ENCODE measurements at places on chromosomes 1 and 21.

- DNase-seq, result no peak
Measured at GRCh38 chr1:57281324-57281723, 142.5 kb downstream of the DAB1 start.

DNA sequence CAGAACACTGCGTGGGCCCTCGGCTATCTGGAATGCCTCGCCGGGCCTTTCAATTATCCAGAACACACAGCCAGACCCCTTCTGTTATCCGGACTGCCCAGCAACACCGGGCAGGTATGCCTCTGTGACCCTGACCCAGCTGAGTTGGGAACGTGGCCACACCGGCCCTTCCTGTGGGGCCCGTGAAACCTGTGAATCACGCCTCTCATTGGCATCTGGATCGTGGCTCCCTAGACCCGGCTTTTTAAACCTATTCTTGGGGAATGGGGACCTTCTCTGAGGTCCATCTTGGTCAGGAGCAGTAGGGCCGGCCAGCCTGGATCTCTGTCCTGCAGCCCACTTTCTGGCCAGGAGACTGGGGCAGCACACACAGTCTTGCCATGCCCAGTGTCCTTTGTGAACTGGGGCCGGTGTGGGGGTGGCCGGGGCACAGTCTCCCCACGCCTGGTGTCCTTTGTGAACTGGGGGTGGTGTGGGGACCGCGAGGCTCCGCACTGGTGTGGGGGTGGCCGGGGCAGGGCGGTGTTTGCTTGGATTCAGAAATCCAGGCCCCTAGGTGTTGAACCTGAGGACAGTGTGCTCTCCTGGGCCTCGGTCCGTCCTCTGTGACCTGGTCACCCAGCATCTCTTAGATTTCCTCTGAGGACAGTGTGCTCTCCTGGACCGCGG, 11.1 kb downstream of the COL18A1 start:
- DNase-seq, result no peak

GRCh38 chr21:38765056-38765455, 40.7 kb upstream of the ETS2 start:
- no peak for DNase-seq

GRCh38 chr1:27609618-27610240, 5.8 kb upstream of the AHDC1 start:
- no peak for DNase-seq

DNA sequence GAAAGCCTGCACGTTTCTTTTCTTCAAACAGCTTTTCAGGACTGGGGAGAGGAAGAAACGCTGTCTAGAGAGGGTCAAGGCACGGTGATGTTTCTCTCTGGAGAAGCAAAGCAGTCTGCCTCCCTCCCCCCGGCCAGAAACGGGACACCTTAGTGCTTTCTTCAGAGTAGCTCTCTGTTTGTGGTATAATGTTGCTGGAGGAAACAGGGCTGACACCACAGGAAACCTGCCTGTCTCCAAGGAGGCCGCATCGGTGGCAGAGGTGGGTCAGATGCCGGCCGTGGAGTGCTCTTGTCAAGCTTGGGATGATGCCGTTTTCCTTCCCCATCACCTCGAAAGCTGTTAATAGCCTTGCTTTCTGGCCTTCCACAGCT, 139.4 kb downstream of the DHRS3 start:
- no peak for DNase-seq

- no peak for DNase-seq
Measured at GRCh38 chr1:230313453-230314141, 112.5 kb downstream of the PGBD5 start.

DNA sequence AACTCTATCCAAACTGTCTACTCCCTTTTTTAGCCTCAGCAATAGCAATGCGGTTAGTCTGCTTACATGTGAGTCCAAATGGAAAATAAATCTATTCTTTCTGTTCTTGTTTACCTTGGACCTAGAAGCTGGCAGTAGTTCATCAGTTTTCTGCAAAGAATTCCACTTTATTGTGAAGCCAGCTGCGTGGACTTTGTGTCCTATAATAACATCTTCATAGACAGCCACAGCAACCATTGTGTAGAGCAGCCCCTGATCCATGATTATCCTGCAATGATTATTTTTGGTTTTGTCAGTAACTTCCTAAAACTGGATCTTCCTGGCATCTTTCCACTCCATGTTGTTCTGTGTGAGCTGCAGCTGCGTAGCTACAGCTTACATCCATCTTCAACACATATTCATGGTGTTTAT, 408.7 kb downstream of the NUF2 start:
- no peak for DNase-seq

DNA sequence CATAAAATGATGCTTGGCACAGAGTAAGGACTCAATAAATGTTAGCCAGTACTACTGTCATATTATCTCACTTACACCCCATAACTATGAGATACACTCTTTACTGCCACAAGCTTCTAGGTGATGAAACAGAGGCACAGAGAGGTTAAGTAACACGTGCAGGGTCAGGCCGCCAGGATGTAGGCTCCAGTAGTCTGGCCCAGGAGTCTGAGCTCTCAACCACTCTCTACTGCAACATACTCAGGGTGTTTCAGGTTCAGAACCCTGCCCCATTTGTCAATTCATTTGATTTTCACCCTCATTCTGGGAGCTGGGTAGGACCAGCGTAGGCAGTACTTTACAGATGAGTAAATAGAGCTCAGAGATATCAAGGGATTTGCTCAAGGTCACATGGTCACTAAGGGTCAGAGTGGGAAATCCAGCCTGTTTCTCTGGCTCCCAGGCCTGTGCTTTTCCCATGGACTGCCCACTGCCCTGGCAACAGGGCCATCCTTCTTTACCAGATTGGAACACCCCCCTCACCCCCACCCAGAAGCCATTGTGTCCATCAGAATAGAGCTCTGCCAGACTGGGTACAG, 21.2 kb downstream of the IQGAP3 start:
- DNase-seq, result no peak

GRCh38 chr1:12083766-12084165, 20.7 kb downstream of the TNFRSF8 start:
- DNase-seq, result no peak

DNA sequence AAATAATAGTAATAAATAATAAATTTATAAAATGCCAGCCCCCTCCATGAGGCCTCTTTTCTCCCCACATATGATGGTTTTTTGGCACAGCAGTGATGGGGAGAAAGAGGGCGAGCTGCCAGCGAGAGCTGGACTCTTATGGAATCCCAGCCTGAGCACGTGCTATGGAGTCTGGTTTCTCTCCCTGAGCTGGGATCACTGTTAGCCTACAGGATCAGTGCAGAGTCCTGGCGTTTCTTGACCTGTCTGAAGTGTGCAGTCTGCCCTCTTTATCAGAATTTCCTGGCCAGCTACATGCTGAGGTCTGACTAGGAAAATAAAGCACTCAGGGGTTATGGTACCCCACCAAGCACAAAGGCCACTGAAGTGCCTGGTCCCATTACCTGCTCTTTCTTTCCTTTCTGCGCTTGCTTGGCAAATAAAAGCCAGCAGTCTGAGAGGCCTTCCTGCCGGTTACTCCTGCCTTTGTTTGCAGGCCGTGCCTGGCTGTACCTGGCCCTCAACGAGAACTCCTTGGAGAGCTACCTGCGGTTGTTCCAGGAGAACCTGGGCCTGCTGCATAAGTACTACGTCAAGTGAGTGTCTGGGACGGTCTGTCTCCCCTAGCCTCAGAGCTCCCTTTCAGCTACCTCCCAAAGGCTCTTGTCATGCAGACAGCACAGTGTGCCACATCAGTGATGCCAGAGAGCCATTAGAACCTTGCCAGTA, 18.5 kb upstream of the SLC25A34 start:
- DNase-seq, result no peak

DNA sequence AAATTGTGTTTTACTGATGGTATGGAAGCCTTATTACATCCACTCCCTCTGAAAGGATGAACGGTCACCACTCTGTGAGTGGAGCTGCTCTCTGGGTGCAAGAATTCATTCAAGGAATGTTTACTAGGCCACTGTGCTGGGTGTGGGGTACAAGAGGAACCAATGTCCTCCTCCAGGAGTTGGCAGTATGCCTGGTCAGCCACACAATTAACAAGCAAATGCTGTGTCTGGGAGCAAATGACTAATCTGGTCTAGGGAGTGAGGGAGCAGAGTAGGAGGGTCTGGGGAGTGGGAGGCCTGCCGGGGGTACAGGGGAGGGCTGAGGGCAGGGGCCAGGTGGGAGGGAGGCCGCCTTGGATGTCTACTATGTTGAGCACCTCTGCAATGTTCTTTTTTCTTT, 27.2 kb upstream of the TDRD10 start:
- no peak for DNase-seq

DNA sequence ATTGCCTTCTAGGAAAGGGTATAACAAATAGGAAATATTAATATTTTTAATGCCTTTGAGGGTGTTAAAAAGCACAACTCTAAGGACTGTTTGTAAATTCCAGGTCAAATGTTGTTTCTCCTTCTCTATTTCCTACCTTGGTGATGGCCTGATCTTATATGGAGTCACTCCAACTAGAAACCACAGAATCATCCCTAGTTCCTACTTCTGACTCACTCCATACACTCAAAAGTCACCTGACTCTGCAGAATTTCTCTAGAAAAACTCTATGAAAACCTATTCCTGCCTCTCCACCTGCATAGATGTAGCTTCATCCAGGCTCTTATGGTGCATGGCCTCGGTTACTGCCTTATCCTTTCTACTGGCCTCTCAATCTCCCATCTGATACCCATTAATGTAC, 14.5 kb downstream of the RGS4 start:
- no peak for DNase-seq

DNA sequence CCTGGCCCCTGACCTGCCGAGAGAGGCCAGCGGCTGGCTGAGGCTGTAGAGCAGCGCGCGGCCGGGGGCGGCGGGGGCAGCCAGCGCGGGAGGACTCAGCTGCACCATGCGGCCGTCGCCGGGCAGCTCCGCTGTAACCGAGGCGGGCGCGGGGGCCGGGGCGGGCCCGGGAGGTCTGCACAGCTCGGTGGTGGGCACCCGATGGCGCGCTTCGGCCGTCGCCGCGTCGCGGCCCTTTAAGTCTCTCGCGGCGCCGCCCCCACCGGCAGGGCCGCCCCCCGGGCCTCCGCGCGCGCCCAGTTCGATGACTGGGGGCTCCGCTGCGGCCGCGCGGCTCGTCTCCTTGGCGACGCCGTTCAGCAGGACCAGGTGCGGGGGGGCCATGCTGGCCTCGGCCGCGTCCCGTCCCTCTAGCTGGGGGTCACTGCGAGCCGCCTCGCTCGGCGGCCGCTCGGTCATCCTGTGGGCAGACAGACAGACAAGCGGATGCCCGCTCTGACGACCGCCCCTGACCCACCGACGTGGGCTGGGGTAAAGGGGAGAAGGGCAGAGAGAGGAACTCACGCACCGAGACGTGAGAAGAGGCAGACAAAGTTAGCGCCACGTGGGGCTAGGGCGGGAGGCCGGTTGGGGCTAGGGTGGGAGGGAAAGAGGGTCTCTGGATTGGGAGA, 6.5 kb downstream of the TAL1 start:
- no peak for DNase-seq

DNA sequence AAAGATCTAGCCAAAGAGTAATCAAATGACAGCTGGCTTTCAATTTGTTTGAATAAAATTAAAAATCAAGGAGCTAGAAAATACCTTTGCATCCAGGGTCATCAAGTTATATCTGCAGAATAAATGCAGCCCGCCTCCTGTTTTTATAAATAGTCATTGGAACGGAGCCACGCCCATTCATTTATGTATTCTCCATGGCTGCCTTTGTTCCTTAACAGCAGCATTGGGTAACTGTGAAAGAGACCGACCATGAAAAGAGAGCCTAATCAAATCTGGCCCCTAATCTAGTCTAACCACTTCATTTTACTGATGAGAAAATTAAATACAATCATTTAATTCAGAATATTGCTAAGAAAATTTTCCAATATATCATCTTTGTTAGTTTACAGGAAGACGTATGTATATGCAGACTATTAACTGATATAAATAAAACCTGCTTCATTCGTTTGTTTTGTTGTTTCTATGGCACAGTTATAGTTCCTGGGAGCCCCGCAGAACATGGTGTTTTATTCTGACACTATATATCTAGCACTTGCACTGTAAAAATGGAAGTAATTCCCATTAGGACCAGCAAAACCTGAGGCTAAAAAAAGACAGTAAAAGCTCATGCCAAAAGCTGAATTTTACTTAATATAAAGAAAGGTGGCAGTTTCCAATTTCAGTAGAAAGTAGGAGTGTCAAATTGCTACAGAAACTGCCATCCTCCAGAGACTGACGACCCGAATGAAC, 111.8 kb upstream of the PALMD start:
- no peak for DNase-seq

DNA sequence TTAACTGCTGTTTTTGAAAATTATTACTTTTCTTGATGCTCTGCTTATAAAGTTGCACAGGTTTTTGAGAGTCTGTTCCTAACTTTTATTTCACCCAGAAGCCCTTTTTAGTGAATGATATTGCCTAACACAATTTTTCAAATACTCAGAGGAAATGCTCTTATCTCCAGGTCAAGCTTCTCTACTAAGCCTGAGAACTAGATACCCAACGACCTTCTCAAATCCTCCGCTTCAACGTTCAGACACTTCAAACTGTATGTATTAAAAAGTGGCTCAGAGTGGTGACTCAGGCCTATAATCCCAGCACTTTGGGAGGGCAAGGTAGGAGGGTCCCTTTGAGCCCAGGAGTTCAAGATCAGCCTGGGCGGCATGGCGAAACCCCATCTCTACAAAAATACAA, 88.5 kb downstream of the ASH1L start:
- DNase-seq, result no peak

All from NT2/D1 (cell line).